Lower leg skin (tissue), 4 donors: ENCODE measurements at places on chromosomes 16 and 17.

GRCh38 chr16:64903770-64904169 lies 218.1 kb downstream of the CDH11 start:
- DNase-seq = no peak

GRCh38 chr17:2656283-2656682 lies 55.3 kb downstream of the CLUH start:
- no peak for DNase-seq

DNA sequence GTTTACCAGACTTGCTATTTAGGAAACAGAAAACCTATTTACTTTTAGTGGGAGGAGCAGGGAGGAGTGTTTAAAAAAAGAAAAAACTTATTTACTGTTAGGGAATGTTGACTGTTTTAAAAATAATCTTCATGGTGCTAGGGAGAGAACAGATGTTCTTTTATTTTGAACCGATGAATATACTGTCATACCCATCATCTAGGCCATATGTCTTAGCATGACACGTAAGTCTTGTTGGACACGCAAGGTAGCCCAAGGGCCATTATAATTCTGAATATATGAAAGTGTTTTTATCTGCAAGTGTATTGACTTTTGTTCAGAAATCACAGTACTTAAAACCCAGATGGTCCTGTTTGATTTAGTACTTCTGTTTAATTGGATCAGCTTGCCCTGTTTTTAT lies 11.6 kb downstream of the WIPF2 start:
- DNase-seq = no peak

- no peak for DNase-seq
Measured at GRCh38 chr17:50939542-50939794, 73.3 kb upstream of the TOB1 start.

GRCh38 chr17:39461926-39462569 lies 762 bp downstream of the CDK12 start:
- DNase-seq = peak; percentile 27

DNA sequence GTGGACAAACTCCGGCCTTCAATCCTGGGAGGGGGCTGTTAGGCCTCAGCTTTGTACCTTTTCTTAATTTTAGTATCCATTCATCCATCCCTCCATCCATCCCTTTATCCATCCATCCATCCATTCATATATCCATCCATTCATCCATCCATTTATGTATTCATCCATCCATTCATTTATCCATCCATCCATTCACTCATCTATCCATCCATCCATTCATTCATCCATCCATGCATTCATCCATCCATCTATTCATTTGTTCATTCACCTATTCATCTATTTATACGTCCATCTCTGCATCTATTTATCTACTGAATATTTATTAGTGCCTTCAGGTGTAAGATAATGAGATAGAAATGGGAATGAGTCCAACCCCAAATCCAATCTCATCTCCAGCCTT lies 26.0 kb upstream of the MMP2 start:
- DNase-seq = no peak

GRCh38 chr17:38943607-38944006 lies 18.2 kb downstream of the LASP1NB start:
- DNase-seq = no peak

GRCh38 chr16:70735141-70735979 lies 49.5 kb upstream of the MTSS2 start:
- DNase-seq = peak; percentile 63

DNA sequence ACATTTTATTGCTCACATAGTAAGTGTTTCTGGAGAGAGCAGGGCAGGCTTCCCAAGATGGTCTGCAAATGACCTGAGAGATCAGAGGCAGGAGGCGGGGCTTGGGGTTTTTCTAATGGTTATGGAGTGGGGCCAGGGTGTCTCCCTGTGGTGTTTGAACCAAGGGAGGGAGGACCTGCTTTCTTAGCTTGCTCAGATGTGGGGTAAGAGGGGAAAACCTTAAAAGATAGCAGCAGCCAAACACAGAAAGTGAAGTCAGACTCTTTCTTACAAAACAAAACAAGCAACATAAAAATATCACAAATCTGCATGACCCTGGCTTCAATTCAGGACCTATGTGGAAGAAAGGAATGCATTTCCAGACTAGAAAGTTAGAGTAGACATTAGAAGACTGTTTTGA lies 22.9 kb upstream of the DNAJA2 start:
- DNase-seq = no peak

DNA sequence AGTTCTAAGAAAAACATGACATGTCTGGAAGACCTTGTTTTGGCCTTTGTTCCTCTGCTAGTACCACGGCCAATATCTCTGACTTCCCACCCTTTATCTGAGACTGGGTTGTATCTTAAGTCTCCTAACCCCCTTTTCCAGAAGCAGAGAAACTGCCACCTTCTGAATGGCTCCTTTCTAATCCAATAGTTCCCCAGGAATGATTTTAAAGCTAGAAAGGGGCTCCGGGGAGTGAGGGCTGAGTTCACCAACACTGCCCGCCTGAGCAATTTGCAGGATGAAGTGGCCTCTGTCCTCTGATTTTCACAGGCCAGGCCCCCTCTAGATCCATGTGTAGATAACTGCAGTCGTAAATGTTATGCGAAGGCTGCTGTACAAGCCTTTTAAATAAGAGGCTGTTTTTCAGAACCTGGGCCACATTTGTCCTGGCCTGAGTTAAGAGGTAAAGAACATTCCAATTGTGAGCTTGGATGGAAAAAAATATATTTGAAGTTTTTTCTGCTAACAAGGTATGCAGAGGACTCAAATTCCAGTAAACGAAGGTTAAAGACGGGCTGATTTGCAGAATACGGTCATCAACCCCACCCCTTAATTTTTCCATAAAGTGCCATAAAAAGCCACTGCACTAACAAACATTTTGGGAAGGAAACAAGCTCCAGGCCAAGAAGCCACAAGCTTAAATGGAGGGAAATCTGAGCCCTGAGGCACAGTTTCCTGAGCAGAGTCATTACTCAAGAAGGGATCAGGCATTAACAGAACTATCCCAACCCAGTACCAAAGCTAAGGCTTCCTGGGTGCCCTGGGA lies 117.0 kb upstream of the MAF start:
- DNase-seq = no peak

GRCh38 chr16:57041182-57042156 lies 50.9 kb upstream of the CPNE2 start:
- no peak for DNase-seq

- DNase-seq = no peak
Measured at GRCh38 chr16:49644145-49644463, 211.8 kb downstream of the ZNF423 start.

DNA sequence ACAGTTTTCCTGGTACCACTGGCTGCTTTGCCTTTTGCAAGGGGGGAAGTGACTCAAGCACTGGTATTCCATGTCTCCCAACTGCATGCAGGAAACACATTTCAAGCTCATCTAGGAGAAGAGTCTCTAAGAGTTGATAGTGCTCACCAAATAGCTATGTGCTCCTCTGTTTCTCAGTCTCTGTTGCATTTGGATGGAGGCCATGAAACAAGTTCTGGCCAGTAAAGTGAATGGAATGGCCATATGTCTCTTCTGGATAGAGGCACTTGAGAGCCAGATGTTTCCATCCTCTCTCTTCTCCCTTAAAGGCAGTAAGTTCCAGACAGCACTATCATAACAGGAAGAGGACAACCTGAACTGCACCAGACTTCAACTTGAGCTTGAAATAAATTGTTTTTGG lies 60.6 kb downstream of the C16orf82 start:
- DNase-seq = no peak

DNA sequence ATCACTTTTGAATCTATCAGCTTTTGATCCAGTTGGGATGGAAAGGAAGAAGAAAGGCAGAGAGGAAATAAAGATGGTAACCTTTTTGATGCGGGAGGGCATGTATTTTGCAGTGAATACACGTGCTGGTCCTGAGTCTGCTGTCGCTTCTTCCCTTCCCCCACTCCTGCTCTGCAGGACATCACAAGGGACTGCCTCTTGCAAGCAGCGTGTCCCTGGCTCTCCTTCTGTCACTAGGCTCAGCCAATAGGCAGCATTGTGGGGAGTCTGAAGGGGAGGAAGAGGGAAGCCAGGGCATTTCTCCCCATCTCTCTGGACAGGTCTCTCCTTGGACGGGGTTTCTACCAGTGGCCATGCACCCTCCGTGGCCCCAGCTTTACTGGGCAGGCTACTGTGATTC lies 15.7 kb upstream of the WFDC1 start:
- no peak for DNase-seq

- no peak for DNase-seq
Measured at GRCh38 chr17:76353004-76353598, 615 bp downstream of the PRPSAP1 start.

DNA sequence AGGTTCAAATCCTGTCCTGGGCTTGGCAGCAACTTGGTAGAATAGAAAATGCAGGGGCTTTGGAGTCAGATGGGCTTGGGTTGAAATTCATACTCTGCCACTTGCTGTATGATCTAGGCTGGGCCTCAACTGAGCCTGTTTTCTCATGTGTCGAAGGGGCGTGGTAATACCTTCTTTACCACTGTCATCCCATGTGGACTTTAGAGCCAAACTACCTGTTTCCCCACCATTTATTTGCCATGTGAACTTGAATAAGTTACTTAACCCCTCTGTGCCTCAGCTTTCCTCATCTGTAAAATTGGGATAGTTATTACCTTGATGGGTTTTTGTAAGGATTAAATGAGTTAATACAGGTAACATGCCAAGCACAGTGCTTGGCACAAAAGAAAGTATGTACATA lies 106.0 kb downstream of the COPRS start:
- no peak for DNase-seq

DNA sequence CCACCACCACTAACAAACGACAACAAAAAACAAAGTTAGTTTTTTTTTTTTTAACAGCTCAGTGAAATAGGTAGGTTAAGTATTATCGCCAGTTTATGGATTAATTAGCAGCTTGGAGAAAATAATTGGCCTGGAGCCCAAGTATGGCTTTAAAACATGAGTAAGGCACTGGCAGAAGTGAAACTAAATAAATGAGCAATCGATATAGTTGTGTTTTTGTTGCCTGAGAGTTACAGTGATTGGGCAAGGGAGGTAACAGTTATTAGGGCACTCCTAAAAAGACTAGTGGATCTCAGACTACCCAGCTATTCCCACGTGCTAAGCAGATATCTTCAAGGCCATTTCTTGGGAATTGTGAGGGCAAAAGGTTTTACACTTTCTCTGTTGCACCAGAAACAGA lies 2.4 kb downstream of the MLKL start:
- no peak for DNase-seq

- DNase-seq = no peak
Measured at GRCh38 chr16:29151317-29151716, 166.5 kb downstream of the LAT start.

DNA sequence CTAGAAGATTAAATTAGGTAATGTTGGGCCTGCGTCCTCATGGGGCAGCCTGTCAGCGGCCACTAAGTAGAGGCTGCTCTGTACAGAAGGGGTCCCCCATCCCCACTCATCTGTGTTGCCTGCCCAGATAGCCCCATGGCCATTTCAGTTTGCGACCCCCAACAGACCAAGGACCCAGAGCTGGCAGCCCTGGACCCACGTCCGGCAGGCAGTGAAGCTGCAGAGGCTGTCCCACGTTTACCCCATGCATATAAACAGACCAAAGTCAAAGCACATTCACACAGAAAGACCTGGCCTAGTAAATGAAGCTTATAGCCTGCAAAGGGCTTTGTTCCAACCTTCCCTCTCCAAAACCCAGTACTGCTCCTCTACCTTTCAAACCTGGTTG lies 4.6 kb downstream of the PDF start:
- DNase-seq = no peak

GRCh38 chr16:79598348-79599181 lies 2.0 kb downstream of the MAF start:
- peak; percentile 43 for DNase-seq

DNA sequence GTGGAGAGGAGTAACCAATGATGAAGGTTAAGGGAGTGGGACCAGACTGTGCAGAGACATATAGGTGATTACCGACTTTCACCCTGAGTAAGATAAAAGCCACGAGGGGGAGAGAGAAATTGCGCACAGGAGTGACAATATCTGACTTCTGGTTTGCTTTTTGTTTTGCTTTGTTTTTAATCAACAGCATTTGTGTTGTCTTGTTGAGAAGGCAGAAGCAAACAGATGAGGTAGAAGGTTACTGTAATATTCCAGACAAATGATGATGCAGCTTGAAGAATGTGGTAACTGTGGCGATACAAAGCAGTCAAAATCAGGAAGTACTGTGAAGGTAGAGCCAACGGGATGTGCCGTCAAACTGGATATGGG lies 7.5 kb downstream of the PELP1 start:
- no peak for DNase-seq

GRCh38 chr17:63095459-63095858 lies 129.4 kb downstream of the TANC2 start:
- DNase-seq = no peak

DNA sequence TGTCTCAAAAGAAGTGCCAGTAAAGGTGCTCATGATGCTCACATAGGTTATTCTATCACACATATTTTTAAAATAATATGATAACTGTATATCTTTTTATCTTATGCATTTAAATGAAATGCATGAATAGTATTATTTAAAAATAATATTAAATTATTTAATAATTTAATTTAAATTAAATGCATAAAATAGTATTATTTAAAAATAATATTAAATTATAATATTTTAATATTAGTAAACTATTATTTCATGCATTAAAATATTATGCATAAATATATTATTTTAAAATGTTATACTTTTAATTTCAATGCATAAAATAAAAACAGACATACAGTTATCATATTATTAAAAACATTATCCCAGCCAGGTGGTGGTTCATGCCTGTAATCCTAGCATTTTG lies 33.4 kb downstream of the TMC7 start:
- DNase-seq = no peak

DNA sequence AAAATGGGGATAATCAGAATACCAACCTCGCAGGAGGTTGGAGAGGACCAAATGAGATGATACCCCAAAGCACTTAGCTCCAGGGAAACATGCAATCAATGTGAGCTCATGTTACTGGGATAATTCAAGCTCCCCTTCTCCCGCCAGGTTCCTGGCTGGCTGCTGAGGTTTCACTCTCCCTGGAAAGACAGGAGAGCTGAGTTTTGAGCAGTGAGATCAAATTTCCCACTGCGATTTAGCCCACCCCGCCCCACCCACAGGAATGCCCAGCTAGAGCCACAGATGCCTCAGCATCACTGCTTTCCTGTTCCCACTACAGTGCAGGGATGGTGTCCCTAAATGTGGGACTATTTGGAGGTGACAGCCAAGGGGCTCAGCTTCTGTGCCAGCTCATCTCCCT lies 56.7 kb downstream of the ZNF423 start:
- no peak for DNase-seq

DNA sequence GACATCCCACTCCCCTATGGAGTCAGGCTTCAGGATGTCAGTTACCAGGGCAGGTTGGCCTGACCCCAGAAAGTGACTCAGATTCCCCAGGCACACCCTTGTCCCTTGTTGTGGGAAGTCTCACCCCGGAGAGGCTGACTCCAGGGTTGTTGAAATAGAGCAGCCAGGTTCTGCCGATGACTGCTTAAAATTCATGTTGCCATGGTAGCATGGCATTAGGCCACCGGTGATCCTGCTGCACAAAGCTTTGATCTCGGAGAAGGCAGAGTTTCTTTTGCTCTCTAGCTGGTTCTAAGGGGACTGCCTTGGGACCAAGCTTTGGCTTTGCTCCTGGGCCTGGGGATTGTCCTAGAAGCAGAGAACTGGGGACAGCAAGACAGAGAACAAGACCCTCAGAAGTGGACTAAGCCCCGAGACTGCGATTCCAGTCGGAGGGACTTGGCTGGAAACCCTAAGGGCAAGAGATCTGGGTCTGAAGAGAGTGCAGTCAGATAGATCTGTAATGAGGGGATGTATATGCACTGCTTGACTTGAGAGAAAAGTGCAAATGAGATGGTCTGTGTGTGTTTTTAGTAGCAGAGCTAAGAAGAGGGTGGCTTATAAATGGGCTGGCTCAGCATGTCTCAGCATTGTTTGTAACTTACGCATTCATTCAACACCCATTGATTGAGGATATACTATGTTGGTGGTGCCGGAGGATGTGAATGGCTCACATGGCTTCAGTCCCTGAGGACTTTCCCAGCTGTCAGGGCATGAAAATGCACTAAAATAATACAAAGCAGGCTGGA lies 106.9 kb downstream of the RGS9 start:
- DNase-seq = peak; percentile 79
